Naive thymus-derived CD4-positive, alpha-beta T cell (primary cell): ENCODE measurements at places on chromosomes 5 and 9. TPM values are rescaled to one million over a fixed set of nuclear protein-coding genes. Genes with fewer than 3 reads are reported as not detected.

RXRA gene
- polyA plus RNA-seq: 0.31 TPM

ABLIM3 gene
- polyA plus RNA-seq: not detected

AFAP1L1 gene
- polyA plus RNA-seq: 1.1 TPM

IFNA2 gene
- not detected for polyA plus RNA-seq

DDX4 gene
- not detected for polyA plus RNA-seq

ALDOB gene
- polyA plus RNA-seq: not detected

SRP19 gene
- 115 TPM for polyA plus RNA-seq

CATSPER3 gene
- polyA plus RNA-seq: 0.45 TPM

OBP2B gene
- not detected for polyA plus RNA-seq

DNA sequence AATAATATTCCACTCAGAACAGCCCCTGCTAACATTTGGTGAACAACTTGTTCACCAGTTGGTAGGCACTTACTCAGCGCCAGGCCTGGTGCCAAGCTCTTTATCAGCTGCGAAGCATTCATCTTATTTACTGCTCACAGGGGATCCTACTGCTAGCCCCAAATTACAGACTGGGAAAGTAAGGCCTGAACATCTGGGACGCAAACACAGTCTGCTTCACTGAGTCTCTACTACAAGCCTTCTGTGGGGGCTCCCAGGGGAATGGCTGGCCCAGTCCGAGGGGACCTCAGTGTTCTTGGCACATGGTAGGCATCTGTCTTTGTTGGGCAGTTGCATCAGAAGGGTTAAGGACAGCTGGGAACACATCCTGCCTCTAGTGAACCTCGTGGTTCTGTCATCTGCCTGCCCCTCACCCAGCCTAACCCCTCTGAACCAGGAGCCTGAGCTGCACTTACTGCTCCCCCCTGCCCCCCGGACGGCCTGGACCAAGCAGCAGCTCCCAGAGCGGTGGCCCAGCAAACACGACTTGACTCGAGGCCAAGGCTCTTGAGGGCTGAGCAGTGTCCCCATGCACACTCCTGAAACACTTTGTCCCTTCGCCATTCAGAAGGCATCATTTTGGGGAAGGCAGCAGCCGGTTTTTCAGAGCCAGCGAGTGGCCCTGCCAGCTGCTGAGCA, at the start of gene PHYHD1:
Gene PHYHD1 (plus strand): TSS at position 602 of the 678 bp plus-strand sequence. CDS start 1,342 bp downstream, outside the sequence.
- H3K36me3 ChIP-seq: peaks cover 30% of the 10 kb centered on the region
- H3K27ac ChIP-seq: no peak within 1 kb of the TSS
- no peak for DNase-seq
- no peaks in the 10 kb centered on the region for H3K4me1 ChIP-seq
- H3K4me3 ChIP-seq: no peak within 1 kb of the TSS

- no peak for DNase-seq
- no peaks in the 10 kb centered on the region for H3K36me3 ChIP-seq
- no peaks in the 10 kb centered on the region for H3K27me3 ChIP-seq
- peak overlapping the region; percentile 97 for H3K27ac ChIP-seq
- peak overlapping the region; percentile 2 for H3K4me3 ChIP-seq
Observed at GRCh38 chr5:131373265-131373664, 109.4 kb downstream of the CDC42SE2 start.

DNA sequence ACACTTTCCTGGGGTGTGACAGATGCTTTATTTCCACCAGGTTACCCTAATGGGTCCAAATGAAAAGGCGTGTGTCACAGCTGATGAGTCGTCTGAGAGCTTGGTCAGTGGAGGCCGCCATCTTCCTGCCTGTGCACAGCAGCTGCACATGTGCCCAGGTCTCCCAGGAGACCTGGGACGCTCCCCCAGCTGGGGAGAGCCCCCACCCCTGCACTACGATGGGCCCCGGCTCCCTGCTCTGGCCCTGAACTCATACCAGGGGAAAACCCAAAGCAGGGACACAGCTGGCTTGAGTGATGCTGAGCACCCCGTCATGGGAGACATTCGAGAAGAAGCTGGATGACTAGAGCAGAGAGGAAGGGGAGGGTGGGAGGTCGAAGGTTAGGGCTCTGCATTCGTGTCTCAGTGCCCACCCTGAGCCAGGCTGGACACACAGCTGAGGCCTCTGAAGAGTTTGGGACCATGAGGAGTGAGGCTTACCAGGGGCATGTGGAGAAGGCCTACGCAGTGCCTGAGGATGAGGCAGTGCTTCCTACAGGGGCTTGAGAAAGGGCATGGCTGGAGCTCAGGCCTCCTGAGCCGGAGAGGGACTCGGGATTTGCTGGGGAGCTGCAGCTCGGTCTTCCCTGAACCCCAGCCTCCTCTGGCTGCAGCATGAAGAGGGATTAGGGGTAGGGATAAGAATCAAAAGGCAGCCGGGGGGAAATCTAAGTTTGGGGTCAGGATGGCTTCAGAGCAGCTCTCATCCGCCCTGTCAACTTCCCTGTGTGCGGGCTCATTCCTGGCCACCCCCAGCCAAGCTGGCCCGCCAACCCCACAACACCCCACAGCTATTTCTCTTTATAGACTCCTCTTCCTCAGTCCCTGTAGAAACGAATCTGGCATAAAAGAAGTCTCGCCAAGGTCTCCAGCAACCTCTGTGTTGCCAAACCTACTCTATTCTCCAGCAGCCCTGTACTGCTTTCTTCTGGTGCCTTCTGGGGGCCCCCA, 42.2 kb upstream of the RNU6ATAC start:
- DNase-seq: no peak
- H3K4me1 ChIP-seq: no peaks in the 10 kb centered on the region
- no peaks in the 10 kb centered on the region for H3K36me3 ChIP-seq
- no peak overlapping the region for H3K4me3 ChIP-seq

GRCh38 chr9:93574091-93574899, 2.1 kb upstream of the PHF2 start:
- DNase-seq: no peak
- no peak overlapping the region for H3K4me3 ChIP-seq
- H3K27me3 ChIP-seq: no peaks in the 10 kb centered on the region
- H3K27ac ChIP-seq: no peak overlapping the region

DNA sequence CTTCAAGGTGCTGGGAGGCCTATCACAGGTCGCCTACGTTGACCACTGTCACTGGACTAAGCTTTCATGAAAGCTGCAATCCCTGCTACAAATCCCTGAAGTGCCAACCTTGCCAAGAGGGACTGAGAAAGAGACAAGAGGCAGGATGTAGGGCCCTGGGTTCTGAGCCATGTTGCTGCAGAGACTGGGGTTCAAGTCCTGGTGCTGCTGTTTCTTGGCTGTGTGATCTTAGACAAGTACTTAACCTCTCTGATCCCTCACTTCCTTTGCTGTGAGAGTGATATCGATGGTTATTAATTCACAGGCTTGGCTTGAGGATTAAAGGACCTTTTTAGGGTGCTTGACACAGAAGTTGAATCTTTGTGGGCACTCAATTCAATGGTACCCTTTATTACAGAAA, 15.5 kb downstream of the CSF1R start:
- H3K27ac ChIP-seq: no peak overlapping the region
- H3K27me3 ChIP-seq: no peaks in the 10 kb centered on the region
- no peak for DNase-seq

- H3K27me3 ChIP-seq: no peaks in the 10 kb centered on the region
- H3K4me3 ChIP-seq: no peak overlapping the region
- H3K27ac ChIP-seq: no peak overlapping the region
- no peak for DNase-seq
- H3K36me3 ChIP-seq: peaks cover 39% of the 10 kb centered on the region
Observed at GRCh38 chr9:124346347-124347163, 68.7 kb downstream of the PSMB7 start.

DNA sequence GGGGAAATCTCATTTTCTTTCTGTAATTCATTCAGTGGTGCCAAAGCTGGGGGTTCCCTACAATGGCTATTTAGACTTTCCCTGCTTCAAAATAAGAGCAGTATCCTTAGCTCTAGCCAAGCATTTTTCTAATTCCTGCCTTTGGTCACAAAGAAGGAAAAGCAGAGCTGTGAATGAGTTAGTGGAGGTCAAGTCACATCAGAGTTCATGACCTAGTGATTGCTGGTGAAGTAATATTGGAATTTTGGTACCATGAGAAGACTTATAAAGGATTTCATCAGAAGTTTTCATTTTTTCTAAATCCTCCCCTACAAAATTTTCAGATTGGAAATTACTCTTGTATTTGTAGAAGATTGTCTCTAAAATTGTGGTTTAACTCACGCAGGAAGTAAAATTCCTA, 28.0 kb downstream of the DNAJC21 start:
- H3K4me1 ChIP-seq: no peaks in the 10 kb centered on the region
- no peaks in the 10 kb centered on the region for H3K27me3 ChIP-seq
- H3K27ac ChIP-seq: no peak overlapping the region
- H3K4me3 ChIP-seq: no peak overlapping the region

- no peaks in the 10 kb centered on the region for H3K36me3 ChIP-seq
- H3K27me3 ChIP-seq: no peaks in the 10 kb centered on the region
- no peak overlapping the region for H3K27ac ChIP-seq
- no peak overlapping the region for H3K4me3 ChIP-seq
- H3K4me1 ChIP-seq: no peaks in the 10 kb centered on the region
Observed at GRCh38 chr9:68500457-68501381, 40.0 kb downstream of the TMEM252 start.

DNA sequence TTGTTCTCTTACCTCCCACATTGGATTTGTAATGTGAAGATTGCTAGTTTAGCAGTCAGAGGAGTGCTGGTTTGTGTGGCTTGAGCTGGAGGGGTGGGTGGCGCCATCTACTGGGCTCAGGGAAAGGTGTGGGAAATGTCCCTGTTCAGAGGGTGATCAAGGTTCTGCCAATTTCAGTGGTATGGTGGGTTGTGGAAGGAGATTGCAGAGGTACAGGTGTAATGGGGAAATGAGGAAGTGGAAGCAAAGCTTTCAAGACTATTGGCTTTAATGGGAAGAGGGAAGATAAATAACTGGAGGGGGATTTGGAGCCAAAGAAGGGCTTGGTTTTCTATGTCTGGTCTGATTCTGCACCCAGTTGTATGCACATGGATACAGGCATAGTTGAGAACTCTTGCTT, 76.4 kb downstream of the OSMR start:
- no peaks in the 10 kb centered on the region for H3K4me1 ChIP-seq
- H3K27me3 ChIP-seq: no peaks in the 10 kb centered on the region
- peak; percentile 35 for DNase-seq
- H3K4me3 ChIP-seq: no peak overlapping the region

DNA sequence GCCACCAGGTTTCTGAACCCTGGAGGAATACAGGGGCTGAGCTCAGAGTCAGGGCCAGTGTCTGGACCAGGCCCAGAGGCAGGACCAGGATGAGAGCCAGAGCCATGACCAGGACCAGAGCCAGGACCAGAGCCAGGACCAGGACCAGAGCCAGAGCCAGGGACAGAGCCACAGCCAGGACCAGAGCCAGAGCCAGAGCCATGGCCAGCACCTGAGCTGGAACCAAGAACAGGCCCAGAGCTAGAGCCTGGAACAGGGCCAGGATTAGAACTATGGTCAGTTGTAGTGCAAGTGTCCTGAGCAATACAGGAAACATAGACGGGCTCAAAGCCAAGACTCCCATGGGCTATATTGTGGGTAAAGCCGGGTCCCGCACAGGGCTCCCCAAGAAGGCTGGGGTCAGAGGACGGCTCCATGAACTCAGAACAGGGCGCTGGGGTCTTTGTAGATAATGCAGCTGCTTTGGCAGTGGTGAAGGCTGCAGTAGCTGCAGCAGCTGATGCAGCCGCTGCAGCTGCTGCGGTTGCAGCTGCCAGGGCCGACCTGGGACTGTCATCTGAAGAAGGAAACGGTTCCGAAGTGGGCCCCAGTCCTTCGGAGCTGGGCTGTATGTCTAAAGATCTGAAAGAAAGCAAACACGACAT, 559 bp downstream of the SPAG8 start:
- H3K36me3 ChIP-seq: peaks cover 21% of the 10 kb centered on the region
- H3K4me1 ChIP-seq: peaks cover 27% of the 10 kb centered on the region
- no peaks in the 10 kb centered on the region for H3K27me3 ChIP-seq
- no peak for DNase-seq
- H3K4me3 ChIP-seq: peak overlapping the region; percentile 72

- DNase-seq: no peak
- no peak overlapping the region for H3K27ac ChIP-seq
- no peaks in the 10 kb centered on the region for H3K4me1 ChIP-seq
Observed at GRCh38 chr5:112142769-112143270, 276.3 kb downstream of the EPB41L4A start.

- no peak for DNase-seq
- H3K27ac ChIP-seq: no peak overlapping the region
- no peaks in the 10 kb centered on the region for H3K36me3 ChIP-seq
- H3K4me1 ChIP-seq: no peaks in the 10 kb centered on the region
- no peaks in the 10 kb centered on the region for H3K27me3 ChIP-seq
- H3K4me3 ChIP-seq: no peak overlapping the region
Observed at GRCh38 chr5:17000291-17000939, 64.3 kb upstream of the MYO10 start.

DNA sequence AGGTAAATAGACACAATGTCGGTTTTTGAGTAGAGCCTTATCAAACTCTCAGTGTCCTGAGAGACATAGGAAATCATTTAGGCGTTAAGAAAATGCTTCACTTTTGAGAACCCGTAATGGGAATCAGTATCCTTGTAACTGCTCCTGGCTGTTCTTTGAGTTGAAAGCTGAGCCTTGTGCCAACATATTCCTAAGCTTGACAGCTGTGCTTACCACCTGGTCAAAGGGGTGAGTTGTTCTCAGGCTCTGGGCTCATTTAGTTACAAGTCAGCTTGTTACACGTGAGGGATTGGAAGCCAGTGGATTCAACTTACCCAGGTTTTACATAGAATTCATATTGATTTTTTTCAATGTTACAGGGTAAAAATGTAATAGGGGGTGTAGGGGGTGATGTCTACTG, 145.9 kb downstream of the GABRB2 start:
- H3K36me3 ChIP-seq: no peaks in the 10 kb centered on the region
- H3K4me3 ChIP-seq: no peak overlapping the region
- DNase-seq: no peak
- H3K27ac ChIP-seq: no peak overlapping the region

- no peaks in the 10 kb centered on the region for H3K36me3 ChIP-seq
- H3K4me1 ChIP-seq: no peaks in the 10 kb centered on the region
- H3K4me3 ChIP-seq: no peak overlapping the region
- H3K27me3 ChIP-seq: no peaks in the 10 kb centered on the region
- no peak for DNase-seq
Observed at GRCh38 chr5:32058101-32058500, 116.0 kb downstream of the GOLPH3 start.

DNA sequence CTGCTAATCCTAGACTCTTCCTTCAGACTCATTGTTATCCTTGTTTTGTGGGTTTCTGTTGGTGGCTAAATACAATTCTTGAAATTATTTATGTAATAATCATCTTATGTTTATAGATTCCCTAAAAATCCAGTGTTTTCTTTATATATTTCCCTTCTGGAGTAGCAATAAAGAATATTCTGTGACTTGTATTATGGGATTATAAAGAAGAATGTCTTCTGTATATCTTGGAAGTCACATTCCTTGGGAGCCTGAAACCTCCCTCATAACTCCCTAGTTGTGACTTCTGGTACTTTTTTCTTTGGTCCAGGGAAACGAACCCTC, 356.1 kb downstream of the TMEM167A start:
- H3K36me3 ChIP-seq: no peaks in the 10 kb centered on the region
- H3K4me3 ChIP-seq: no peak overlapping the region
- H3K27me3 ChIP-seq: no peaks in the 10 kb centered on the region
- DNase-seq: no peak

DNA sequence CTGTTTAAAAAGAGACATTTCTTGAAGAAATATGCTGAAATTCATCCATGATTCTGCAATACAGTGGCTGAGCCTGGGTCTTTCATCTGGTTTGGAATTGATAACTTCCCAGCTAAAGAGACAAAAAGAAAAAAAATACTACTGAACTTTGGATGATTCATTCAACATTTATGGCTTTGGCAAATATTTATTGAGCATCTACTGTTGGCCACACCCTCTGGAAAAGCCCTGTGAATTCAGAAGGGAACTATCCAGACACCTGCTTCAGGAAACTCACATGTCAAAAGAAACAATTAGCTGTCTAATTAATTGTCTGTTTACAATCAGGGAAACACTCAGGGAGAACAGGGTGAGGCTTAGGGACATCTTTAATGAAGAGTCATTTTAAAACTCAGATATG, 17.8 kb upstream of the ZNF622 start:
- no peaks in the 10 kb centered on the region for H3K36me3 ChIP-seq
- no peak overlapping the region for H3K27ac ChIP-seq
- no peaks in the 10 kb centered on the region for H3K27me3 ChIP-seq
- DNase-seq: no peak
- H3K4me3 ChIP-seq: no peak overlapping the region
